Effector CD4-positive, alpha-beta T cell (primary cell): ENCODE measurements at places on chromosomes 6 and 20.

DNA sequence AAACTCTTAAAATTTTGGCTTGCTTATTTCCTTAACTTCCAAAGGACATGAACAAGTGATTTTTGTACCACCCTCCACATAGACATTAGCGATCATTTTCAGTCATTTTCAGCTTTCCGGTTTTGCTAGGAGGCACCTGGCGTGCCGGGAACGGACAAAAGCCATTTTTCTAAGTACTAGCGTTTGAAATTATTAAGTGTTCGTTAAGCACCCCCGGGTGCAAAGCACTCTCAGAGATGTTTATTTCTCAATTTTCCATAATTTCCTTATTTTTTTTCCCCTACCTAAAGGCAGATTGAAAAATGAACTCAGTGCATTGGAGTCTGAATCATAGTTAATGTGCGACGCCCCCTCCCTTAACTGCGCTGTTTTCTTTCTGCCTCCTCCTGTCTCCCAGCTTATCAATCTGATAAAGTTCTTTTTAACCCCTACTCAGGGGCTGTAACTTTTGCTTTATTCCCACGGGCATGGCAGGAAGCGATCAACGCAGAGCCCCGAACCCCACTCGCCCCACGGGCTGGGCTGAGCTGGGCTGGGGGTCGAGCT is 58.2 kb downstream of the ZNF831 start:
- DNase-seq: no peak

DNA sequence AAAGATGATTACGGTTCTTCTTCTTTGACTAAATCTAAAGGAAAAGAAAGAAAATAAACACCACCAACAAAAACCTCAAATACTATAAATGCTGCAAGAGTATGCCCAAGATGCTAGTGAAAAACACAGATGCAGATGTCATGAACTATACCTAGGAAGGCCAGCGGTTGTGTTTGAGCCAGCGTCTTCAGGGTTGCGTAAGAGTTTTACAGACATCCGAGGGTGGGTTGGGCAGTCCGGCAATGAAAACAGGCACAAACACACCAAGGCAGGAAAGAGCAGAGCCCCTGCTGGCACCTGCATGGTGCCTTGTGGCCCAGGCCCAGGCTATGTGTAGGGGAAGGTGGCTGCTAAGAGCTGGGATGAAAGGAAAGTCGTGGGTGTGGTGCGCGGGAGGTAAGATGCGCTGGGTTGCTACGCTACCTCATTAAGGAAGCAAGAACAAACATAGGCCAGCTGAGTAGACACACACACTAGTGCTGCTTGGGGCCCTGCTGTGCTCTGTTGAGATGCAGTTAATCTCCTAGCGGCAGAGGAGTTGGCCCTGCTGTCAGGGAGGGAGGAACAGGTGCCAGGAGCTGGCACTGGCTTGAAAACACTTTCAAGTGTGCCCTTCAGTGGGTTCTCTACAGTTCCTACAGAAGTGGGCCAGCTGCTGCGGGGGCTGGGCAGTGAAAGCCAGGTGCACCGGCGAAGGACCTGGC is 170.2 kb upstream of the PLN start:
- no peak for DNase-seq

- no peak for DNase-seq
Observed at GRCh38 chr6:89027756-89028155, 52.8 kb upstream of the PNRC1 start.

DNA sequence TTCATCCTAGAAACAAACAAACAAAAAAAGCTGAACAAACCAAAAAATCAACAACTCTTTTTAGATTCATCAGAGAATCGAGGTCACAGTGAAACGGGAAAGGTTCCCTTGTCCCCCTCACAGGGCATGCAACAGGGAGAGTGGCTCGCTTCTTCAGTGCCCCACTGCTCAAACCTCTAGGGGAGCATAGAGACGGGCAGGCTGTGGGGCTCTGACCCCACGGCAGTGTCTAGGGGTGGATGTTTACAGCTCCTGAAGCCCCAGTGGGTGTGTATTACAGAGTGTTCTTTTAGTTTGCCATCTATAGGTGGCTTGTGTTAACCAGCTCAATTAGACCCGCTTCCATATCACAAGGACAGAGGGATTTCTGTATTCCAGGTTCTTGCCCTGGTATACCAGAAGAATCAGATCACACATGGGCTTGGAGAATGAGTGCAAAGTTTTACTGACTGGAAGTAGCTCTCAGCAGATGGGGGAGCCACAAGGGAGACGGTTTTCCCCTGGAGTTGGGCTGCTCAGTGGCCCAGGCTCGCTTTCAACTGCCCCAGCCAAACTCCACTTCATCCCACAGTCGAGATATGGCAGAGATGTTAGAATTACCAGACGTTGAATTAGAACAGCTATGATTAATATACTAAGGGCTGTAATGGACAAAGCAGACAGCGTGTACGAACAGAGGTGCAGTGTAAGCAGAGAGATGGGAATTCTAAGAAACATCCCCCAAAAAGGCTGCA is 192.6 kb upstream of the CST7 start:
- no peak for DNase-seq

DNA sequence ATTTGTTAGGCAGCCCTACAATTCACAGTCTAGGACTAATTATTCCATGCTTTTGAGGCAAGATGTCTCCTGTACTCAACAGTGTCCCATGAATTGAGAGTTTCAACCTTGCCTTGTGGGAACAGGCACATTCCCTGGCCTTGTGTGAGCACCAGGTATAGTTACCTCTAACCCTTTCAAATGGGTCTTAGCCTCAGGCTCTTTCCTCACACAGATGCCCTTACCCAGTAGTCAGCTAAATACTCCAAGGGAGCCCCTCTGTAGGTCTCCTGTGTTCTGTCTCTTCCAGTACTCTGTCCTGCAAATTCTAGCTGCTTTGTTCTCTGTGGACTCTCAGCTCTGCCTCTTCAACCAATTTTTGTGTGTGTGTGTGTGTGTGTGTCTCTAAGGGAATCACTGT is 135.3 kb downstream of the ZFAND3 start:
- DNase-seq: no peak

- peak; percentile 25 for DNase-seq
Observed at GRCh38 chr6:33313105-33313708, 671 bp downstream of the TAPBP start.

- no peak for DNase-seq
Observed at GRCh38 chr6:17305219-17306001, 24.2 kb downstream of the RBM24 start.

- DNase-seq: no peak
Observed at GRCh38 chr6:40477246-40478126, 109.7 kb downstream of the LRFN2 start.

GRCh38 chr6:146910611-146911010 is 293.6 kb upstream of the STXBP5 start:
- DNase-seq: no peak

- no peak for DNase-seq
Observed at GRCh38 chr6:141688916-141689315, 443.8 kb upstream of the GJE1 start.

DNA sequence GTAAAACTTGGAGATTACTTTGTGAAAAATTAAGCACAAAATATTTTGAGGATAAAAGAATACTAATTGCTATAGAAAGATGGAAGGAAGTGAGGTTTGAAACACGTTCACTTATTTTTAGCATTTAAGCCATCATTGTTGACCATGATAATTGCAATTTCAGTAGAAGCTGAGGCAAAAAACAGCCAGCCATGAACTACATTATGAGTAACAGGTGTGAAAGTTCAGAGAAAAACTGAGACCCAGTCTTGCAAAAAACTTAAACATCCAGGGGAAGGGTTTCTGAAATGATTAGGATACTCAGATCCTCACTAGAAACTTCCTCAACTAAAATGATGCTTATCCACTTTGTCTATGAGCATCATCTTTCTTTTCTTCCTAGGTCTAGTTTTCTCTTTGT is 619.4 kb downstream of the PHF3 start:
- no peak for DNase-seq

DNA sequence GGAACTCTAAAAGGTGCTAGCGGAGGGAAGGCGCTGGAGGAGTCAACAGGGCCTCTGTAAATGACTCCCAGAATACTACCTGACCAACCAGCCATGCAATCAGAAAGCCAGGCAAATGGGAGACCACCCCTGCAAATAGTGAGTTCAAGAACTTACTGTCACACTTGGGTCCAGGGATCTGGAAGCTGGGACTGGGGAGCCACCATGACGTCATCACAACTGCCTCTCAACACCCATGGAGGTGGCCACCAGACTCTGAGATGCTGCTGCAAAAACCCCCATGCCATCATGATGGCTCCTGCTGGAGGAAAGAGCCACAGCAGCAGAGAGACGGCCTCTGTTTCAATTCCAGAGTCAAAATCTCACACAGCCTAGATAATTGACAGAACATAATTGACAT is 8.5 kb upstream of the PDYN start:
- no peak for DNase-seq

DNA sequence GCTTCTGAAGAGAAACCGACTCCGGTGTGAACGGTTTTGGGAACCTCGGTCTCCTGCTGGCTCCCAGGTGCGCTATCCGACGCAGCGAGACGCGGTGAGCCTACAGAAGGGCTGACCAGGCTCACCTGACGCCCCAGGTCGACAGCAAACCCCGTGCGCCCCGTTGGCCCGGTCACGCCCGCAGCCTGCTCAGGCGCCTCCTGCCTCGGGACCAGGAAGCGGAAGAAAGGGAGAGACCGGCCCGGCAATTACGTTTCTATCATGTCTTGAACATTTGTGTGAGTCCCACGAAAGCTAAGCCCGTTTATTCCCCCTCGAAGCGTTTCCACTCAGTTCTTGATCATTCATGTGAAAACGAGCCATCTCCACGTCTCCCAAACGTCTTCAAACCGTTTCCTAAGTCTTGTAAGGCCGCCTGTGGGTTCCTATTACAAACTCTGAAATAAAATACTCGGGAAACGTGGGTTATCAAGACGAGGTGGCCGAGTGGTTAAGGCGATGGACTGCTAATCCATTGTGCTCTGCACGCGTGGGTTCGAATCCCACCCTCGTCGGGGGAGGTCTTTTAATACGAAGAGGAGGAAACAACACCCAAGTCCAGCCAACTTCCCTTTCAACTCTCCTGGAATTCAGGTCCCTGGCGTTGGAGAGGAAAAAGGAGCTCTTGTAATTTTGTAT is 150.5 kb upstream of the PRSS16 start:
- no peak for DNase-seq

GRCh38 chr20:9581509-9581908 is 67.1 kb downstream of the LAMP5 start:
- no peak for DNase-seq

DNA sequence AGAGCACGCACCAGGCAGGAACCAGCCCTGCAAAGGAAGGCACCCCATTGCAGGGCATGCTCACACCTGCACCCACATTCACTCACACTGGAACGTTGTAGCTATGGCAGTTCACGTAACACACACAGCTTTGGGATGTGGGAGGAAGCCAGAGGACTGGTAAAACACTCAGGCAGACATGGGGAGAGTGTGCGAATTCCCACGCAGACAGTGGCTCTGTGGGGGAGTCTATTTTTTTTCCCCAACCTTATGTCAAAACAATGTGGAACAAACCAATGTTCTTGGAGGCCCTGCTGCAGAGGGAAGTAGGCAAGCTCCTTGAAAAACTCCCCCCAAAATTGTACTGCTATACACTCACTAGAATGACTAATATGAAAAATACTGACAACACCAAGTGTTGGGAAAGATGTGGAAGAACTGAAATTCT is 91.0 kb downstream of the PPP1R14C start:
- DNase-seq: no peak

DNA sequence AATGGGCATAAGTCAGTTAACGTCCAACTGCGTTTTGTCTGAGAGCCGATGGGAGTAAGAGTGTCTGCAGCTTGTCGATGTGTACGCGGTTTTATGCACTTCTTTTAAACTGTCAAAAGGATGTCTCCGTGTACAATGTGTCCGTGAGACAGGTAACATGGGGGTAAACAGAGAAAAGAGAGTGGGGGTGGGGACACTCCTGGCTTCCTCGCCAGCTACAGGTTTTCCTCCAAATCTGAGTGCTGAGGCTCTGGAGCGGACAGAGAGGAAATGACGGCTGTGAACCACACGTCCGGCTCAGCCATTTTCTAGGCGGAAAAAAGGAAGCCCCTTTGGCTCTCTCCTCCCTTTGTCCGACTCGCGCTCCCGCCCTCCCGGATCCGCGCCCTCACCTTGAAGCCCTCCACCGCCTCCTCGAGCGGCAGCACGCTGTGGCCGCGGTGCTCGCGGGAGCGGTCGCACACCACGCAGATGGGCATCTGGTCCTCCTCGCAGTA is 916 bp downstream of the TRIM27 start:
- DNase-seq: peak; percentile 13

DNA sequence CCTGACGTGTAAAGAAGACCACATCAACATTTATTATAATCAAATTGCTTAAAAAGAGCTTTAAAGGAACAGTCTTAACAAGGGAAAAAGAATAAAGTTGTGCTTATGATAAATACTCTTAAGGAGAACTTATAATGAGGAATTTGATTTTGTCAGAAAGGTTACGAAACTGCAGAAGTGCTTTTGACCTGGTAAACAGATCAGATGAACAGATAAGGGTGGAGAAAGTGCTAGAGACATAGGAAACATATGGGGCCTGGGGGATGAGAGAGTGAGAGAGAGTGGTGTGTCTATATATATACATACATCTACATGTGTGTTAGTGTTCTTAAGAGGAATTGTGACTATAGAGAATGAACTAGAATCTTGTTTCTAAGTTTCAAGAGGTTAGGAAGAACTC is 186.2 kb upstream of the GJE1 start:
- DNase-seq: no peak

DNA sequence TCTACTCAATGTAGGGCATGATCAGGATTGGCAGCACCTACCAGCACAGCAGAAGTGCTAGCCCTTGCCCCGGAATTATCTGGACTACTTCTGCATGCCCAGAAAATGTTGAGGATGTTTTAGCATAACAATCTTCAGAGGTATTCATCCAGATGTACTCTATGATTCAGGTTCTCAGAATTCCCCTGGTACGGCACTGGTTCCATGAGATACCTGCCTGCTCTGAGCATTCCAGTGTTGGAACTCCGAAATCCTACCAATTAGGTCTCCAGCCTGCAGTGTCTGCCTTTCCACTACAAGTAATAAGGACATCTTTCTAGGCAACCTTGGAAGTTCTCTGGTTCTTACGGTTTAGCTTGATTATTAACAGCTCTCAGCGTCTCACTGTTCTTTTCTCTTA is 554.5 kb downstream of the HACE1 start:
- no peak for DNase-seq

DNA sequence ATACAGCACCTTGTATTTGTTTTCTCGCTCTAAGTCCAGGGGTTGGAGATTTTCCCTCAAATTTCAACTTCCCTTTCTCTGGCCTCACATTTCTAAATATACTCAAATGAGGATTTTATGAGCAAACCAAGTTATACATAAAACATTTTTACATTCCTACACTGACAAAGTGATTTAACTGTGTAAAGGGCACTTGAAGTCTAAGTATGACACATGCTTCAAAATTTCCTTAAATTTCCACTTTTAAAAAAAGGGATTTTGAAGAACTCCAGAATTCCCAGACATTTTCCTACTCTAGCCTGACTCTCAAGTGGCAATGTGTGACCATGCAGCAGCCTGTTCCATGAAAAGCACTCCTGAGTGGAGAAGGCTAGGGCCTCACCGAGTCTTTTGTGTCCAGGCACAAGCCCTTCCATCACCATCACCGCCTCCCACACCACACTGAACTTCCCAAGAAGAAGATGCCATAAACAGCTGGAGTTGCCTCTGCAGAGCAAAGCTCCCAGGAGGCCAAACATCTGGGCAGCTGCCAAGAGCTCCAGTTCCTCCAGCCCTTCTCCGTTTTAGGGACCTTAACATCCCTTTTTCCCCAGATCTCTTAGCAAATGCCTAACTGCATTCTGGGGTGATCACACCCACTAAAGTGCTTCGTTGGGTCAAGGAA is 68.9 kb downstream of the NCR2 start:
- DNase-seq: no peak
